ENCODE measurements at places on chromosomes 2 and 18.
A peak's percentile ranks its signal among the peaks of the same experiment; 100 is the strongest.

DNA sequence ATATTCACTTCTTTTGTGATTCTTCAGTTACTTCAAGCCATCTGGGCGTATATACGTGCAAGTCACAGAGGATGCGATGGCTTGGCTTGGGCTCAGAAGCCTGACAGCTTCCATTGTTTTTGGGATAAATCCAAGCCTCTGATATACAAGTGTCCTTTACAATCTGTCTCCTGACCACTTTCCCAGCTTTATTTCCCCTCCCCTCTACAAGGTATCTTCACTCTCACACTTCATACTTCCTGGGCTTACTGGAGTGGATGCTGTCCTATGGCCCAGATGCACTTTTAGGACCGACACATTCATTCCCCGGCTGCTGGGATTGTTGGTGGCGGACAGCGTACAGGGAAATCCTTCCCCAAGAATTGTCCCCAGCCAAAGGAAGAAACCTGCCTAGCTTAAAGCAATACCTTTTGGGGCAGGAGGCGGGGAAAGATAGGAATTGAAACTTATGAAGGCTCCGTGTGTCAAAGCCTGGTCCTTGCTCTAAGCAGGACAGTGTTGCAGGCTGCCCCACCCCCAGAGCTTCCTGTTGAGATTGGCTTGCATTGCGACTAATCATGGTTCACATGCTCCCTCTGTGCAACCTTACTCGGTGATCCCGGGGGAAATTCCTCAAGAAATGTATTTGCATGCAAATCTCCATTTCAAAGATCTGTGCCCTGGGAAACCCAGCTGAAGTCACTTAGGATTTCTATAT, 802.9 kb upstream of the ID2 start:
- no peak for DNase-seq

- no peak for DNase-seq
Observed at GRCh38 chr2:68134120-68134519, 23.6 kb upstream of the PNO1 start.

- DNase-seq = no peak
Observed at GRCh38 chr2:23330214-23330613, 54.8 kb upstream of the KLHL29 start.

DNA sequence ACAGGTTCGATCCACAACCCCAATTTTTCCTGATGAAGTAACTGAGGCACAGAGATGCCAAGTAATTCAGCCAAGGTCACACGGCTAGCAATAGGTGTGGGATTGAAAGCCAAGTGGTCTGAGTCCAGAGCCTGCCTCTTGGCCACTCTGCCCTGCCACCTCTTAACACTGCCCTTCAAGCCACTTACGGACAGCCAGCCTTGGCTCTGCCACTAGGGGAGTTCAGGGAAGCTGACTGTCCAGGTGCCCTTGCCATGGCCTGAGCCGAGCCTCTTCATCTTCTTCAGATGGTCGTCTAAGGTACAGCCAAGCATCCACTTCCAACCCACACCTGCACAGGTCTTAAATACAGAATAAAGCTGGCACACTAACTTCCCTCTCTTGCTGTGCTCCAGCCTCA, 99.3 kb upstream of the GPR45 start:
- DNase-seq = no peak

DNA sequence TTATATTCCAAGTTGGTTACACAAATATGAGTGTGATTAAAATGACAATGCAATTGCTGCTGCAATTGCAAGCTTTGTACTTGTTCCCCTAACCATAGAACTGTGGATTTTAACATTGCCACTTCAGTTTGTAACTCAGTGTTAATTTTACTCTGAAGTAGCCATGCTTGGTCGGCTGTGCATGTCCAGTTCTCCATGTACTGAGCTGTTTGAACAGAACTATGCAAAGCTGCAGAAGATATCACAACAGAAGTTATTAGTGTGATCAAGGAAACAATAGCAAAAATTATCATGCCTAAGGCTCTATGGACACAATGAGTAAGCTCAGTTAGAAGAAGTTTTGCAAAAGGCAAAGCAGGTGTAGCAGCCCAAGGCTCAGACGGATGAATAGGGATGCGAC, 45.3 kb downstream of the CXCR4 start:
- no peak for DNase-seq

GRCh38 chr2:105365206-105365605, 27.9 kb downstream of the C2orf49 start:
- DNase-seq = no peak

- peak; percentile 79 for DNase-seq
Observed at GRCh38 chr18:811182-811891, 705 bp downstream of the YES1 start.

GRCh38 chr2:37427241-37427640, 82.8 kb downstream of the QPCT start:
- DNase-seq = no peak

DNA sequence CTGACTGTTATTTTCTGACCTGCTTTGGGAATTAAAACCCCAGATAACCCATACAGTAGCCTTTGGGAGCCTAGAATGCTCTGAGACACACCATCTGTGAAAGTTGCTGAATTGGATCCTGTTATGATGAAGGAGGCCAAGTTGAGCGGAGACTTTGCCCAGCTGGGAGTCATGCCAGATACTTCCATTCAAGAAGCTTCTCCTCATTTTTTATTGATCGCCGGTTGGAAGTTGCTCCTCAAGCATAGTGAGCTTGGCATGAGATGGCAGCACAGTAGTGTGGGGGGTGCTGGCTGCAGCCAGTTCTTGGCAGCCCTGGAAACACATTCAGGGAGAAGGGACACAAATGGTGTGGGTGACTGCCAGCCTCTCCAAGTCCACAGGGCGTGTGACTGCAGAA, 270.7 kb upstream of the NRP2 start:
- DNase-seq = no peak

- DNase-seq = no peak
Observed at GRCh38 chr2:139836769-139837168, 1056.6 kb upstream of the NXPH2 start.

GRCh38 chr2:97718942-97719341, 5.6 kb downstream of the ZAP70 start:
- DNase-seq = no peak

GRCh38 chr2:80420530-80421208, 116.1 kb upstream of the LRRTM1 start:
- DNase-seq = no peak

DNA sequence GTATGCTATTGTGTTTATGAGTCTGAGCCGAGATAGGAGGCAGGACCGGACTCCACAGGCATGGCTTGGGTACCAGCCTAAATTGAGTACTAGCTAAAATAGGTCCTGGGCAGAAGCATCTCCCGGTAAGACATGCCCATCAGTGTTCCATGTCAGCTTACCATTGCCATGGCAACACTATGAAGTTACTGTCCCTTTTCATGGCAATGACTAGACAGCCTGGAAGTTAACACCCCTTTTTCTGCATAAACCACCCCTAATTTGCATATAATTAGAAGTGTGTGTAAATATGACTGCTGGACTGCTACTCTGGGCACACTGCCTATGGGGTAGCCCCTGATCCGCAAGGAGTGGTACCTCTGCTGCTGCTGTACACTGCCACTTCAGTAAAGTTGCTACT, 1005.1 kb upstream of the FAM98A start:
- no peak for DNase-seq

- no peak for DNase-seq
Observed at GRCh38 chr2:218569038-218569431, 396 bp downstream of the CNOT9 start.

Data from retina (tissue), 1 donor.